ENCODE measurements at places on chromosomes 7 and 10.

GRCh38 chr10:100970076-100970913 lies 991 bp downstream of the SEMA4G start:
- DNase-seq = no peak

GRCh38 chr7:98162758-98163157 lies 48.5 kb upstream of the BHLHA15 start:
- no peak for DNase-seq

GRCh38 chr7:27994639-27995038 lies 186.0 kb downstream of the JAZF1 start:
- DNase-seq = peak; percentile 22

DNA sequence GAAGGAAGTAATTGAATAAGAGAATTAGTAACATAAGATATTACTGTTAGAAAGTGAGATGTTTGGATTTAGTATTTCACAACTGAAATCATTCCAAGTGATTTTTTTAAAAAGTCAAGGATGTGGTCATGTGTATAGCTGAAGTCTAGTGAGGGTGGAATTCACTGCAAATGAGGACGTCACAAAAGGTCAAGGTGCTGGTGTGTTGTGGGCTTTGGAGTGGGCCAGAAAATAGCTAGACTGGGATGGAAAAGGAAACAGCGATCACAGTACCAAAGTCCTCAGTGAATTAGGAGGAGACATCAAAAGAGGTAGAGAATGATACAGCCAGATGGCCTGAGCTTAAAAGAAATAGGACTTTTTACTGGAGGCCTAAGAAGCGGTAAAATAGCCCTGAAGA lies 272.8 kb downstream of the DYNC1I1 start:
- no peak for DNase-seq

DNA sequence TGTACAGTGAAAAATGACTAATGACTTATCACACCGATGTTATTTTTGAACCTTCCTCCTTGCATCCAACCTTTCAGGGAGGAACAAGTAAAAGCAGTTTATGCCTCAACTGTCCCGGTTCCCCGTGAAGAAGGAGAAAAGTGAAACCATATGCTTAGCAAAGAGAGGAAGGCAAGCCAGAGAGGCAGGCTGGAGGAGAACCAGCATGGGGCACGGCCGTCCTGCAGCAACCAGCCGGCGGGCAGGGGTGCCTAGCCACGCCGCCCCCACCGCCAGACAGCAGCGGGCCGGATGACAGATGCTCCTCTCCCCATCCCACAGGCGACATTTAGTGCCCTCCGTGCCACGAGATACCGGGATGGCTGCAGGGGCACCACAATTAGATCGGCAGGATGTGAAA lies 421.4 kb upstream of the MGMT start:
- DNase-seq = no peak

DNA sequence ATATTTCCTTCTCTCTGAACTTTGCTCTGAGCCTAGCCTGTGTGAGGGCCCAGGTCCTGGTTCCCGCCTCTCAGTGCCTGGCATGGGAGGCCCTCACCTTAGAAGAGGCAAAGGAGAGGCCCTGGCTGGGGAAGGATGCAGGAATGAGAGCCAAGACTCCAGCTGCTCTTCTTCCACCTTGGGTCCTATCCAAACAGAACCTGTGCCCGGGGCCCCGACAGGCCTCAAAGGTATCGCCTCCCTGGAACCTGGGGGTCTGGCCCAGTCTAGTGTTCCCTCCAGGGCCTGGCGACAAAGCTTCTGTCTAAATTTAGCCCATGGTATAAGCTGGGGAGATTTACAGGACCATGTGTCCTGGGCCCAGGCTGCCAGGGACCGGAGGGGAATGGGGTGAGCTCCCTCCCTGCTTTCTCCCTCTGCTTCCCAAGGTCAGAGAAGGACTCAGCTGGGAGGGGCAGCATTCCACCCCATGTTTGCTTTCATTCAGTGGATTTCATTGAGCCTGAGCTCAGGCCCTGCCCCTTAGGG lies 12.0 kb upstream of the CRHR2 start:
- no peak for DNase-seq

GRCh38 chr7:81031243-81031642 lies 112.4 kb upstream of the SEMA3C start:
- peak; percentile 11 for DNase-seq

DNA sequence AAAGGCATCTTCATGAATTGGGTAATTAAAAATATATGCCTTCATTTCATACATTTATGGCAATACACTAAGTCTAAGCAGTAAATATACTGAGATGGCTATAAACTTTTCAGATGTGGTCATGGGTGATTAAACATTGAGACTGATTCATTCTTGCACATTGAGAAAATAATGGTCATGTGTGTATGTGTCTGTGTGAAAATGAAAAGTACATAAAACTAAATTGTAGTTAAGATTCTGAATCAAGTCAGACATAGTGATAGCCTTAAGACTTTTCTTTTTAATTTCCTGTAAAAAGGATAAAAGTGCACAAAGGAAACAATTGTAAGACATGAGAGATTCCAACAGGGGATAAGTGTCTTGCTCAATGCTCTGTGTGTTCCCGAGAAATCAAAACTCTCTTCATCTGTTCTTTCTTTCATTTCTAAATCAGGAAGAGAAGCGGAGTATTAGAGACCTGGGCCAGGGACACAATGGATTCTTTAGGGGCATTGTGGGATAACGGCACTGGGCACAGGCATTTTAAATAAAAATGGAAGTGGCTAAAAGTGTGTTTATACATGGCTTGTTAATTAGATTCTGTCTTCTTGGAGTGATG lies 69.8 kb upstream of the AGR3 start:
- DNase-seq = no peak

DNA sequence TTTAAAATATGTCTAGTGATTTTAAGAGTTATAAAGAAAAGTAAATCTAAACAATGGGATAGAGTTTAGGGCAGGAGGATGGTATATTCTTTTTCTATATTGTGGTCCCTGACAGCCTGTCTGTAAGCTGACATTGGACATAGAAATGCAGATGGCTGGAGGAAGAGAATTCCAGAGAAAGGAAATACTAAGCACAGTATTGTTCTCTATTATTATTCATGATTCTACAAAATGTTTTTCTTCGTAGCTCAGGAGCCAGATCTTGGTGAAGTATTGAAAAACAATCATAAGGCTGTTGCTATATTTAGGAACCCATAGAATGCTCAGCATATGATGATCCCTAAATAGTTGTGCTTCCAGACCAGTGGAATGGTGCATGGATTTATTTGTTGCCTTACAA lies 117.0 kb upstream of the FAM3C start:
- no peak for DNase-seq

- DNase-seq = no peak
Observed at GRCh38 chr10:126651467-126651866, 19.0 kb downstream of the C10orf90 start.

- no peak for DNase-seq
Observed at GRCh38 chr10:112376396-112376790, 2.5 kb downstream of the ACSL5 start.

- DNase-seq = no peak
Observed at GRCh38 chr10:5963591-5963990, 13.8 kb downstream of the IL15RA start.

DNA sequence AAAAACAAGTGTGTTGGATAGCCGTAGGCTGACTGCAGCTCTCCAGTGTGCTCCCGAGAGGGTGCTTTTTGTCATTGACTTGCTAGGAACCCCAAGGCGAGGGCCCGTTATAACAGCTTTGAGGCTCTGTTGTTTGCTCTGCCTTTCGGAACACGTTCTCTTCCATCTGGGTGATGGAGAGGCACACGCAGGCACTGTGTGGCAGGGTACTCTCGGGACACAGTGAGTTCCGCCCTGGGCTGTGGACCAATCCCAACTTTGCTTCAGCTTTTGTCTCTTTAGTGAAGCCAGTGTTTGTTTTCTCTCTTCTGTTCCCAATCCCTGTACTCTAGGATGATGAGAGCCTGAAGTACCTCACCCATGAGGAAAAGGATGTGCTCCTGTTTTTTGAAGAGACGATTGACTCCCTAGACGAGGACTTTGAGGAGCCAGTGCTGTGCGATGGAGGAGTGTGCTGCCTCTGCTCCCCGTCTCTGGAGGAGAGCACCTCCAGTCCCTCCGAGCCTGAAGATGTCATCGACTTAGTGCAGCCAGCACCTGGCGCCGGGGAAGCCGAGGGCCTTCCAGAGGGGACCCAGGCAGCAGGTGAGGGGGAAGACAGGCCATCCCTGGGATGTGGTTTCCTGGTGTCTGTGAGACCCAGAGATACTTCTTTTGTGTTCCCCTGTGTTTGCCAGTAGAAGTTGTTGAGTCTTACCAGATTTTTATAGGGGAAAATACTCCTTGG lies 43.2 kb downstream of the PROSER2 start:
- DNase-seq = no peak

GRCh38 chr7:81244224-81244623 lies 325.4 kb upstream of the SEMA3C start:
- peak; percentile 35 for DNase-seq
